ENCODE measurements at places on chromosomes 4 and X.

DNA sequence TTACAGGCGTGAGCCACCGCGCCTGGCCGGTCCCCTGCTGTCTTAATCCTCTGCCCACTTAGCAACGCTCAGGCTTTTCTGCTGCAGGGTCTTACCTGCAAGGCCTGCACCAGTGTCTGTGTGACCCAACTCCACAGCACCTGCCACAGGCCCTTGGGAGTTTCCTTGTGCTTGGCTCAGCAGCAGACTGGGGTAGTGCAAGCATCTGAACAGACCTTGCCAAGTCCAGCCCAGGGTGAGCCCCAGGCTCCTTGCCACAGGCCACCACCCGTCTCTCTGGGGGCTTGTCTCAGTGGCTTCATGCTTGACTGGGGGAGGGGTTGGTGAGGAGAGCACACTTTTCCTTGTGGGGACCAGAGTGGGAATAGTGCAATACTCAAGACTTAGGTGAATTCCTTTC, 87.0 kb downstream of the FAM193A start:
- no peak for DNase-seq

DNA sequence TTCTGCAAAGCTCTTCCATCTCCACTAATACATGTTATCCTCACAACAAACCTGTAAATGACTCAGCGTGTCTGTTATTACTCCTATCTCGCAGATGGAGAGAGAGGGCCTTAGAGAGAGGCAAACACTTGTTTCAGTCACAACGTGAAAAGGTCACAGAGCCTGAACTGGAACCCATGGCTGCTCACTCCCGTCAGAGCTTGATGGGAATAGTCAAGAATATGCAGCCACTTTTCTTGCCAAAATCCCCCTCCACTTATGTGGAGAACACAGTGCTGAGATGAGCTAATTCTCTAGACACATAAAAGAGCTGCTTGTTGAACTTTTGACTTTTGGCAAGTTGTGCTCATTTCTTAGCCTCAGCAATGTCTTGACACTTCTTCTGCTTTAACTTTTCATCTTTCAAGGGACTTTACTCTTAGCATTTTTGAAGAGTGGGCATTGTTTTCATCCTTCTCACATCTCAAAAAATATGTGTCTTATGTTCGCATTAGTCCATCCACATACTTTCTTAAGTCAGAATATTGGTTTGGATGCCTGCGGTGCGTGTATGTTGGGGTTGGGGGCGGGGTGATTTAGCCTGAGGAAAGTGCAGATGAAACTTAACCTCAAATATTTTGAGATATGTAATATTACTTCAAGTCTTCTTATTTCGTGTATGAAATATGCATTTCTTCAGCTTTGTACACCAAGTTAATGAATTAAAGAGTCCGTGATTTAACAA, 69.2 kb downstream of the SYNPO2 start:
- no peak for DNase-seq

- no peak for DNase-seq
Observed at GRCh38 chr4:95729596-95729995, 110.3 kb upstream of the PDHA2 start.

DNA sequence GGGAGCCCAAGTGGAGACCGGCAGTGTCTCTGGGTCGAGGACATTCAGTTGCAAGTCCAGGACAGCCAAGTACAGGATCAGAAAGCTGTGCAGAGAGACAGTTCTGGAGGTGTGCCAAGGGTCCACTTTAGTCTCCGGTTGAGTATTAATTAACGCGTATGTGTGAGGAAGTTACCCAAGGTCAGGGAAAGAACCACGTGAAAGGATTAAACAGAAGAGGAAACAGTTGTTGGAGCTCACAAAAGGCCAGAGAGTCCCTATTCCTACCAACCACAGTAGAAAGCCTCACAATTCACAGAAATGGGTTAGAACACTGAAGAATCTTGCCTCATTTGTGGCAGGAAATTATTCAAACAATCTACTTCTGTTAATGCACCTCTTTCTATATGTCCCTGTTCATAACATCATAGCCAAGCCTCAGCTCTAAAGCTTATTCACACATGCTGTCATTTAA, 17.9 kb upstream of the NSUN7 start:
- DNase-seq = peak; percentile 10

DNA sequence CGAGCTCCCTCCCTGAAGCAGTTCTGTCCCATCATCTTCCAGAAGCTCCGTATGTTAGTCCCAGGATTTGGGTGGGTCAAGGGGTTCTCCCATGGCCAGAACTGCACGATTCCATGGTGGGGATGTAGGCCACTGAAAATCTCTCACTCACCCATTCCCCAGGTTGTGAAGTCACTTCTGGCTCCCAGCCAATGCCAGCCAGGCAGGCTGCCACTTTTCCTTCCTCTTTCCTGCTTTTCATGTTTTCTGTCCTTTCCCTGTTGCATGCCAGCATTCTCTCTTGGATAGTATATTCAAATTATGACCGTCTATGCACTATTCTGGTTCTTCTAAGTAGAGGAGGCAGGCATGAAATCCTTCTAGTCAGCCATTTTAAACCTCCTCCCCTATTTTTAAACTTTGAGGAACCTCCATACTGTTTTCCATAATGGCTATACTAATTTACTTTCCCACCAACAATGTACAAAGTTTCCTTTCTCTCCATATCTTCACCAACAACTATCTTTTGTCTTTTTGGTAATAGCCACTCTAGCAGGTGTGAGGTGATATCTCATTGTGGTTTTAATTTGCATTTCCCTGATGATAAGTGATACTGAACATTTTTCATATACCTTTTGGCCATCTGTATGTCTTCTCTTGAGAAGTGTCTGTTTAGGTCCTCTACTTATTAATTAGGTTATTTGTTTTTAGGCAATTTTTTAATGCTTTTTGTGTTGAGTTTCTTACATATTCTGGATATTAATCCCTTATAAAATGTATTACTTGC, 182.1 kb upstream of the TET2 start:
- DNase-seq = no peak

DNA sequence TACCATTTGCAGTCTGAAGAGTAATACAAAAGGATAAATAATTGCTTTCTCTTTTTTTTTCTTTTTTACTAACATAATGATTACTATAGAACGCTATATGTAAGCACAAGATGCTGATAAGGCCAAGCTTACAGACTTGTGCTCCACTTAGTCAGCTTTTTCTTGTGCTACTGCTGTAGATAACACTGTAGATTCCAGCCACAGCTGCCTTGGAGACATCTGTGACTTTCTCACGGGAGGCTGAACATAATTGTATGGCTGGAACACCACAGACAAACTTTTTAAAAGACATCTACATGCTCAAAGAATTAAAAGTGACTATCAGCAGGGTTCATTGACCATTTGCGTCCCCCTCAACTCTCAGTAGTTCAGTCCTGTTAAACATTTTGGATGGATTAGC, 381.7 kb upstream of the AMOT start:
- DNase-seq = no peak

GRCh38 chrX:33725535-33726210, 406.4 kb downstream of the FAM47A start:
- DNase-seq = no peak

DNA sequence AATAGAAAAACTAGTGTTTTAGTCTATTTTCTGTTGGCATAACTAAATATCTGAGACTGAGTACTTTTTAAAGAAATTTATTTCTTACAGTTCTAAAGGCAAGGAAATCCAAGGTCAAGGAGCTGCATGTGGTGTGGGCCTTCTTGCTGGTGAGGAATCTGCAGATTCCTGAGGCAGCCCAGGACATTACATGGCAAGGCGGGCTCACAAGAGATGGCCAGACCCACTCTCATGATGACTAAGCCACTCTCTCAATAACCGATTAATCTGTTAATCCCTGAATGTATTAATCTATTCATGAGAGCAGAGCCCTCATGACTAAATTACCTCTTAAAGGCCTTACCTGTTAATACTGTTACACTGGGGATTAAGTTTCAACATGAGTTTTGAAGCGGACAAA, 340.8 kb downstream of the GRXCR1 start:
- no peak for DNase-seq

GRCh38 chr4:106370214-106370613, 1.6 kb upstream of the GIMD1 start:
- no peak for DNase-seq

- no peak for DNase-seq
Observed at GRCh38 chr4:2222838-2223237, 19.1 kb downstream of the HAUS3 start.

- peak; percentile 23 for DNase-seq
Observed at GRCh38 chr4:128847082-128847724, 37.7 kb downstream of the JADE1 start.

DNA sequence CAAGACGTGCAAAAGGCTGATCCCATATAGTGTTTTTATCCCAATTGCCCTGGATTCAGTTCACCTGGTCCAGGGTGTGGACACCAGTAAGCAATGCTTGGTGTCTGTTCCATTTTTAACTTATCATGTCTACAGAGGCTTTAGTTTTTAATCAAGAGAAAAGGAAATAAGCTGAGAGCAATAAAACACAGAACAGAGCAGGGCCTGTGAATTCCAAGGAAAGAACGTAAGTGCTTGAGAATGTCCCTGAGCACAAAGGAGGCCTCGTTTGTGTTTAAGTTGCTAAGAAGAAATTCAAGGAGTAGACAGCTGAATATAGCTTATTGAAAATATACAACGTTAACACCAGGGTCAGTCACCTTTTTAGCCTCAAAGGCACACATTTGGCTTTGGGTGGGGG, 191.3 kb downstream of the GPC3 start:
- no peak for DNase-seq

GRCh38 chrX:39480963-39481362, 616.8 kb downstream of the BCOR start:
- DNase-seq = no peak

DNA sequence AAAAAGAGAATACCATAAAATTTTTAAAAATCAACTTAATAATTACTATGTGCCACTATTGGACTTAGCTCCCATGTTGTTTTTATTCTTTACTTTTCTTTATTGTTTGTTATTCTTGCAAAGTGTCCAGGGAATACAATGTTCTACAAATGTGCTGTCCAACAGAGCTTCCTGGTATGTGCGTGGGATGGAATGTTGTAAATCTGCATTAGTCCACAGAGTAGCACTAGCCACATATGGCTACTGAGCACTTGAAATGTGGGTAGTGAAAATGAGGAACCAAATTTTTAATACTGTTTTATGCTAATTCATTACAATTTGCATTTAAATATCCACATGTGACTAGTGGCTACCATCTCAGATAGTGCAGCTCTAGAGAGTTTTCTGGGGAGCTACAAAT, 14.3 kb upstream of the CORIN start:
- no peak for DNase-seq

- no peak for DNase-seq
Observed at GRCh38 chrX:2451501-2452316, 49.1 kb downstream of the DHRSX start.

DNA sequence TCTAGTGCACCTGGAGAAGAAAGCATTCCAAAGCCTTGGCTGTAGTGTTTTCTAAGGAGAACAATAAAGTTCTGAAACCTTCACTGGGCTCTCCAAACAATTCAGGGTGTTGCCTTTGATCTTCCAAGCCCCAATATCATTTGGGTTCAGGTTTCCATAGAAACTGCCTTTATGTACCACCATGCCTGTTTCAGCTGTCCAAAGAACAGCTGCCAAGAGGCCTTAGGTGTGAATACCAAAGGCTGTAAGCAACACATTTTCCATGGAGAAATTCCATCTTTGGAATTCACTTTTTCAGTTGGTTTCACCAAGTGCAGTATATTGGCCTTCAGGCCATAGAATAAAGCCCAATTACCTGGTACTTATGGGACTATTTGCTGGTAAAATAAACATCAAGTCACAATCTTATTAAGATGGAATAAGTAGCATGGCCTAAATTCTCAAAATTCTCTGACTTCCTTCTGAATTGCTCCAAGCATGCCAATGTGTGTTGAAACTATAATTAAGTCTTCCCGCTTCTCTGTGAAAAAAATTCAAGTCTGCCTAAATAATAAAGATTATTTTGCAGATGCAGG, 61.9 kb downstream of the COX18 start:
- no peak for DNase-seq

DNA sequence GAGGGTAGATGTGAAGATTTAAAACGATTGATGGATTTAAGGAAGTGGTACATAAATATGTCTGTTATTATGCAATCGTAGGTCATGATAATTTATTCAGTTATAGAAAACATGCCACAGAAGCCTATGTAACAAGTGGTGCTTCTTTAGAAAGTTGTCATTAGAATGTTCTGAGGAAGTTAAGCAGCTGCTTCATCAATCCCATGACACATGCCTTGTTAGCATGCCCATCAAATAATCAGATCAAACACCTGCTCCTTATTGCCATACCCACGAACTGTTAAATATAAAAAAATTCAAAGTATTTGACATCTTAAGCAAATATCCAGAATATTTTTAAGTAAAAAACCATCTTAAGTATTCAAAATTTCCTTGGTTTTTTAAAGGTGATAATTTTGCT, 76.4 kb upstream of the MYOZ2 start:
- DNase-seq = no peak

DNA sequence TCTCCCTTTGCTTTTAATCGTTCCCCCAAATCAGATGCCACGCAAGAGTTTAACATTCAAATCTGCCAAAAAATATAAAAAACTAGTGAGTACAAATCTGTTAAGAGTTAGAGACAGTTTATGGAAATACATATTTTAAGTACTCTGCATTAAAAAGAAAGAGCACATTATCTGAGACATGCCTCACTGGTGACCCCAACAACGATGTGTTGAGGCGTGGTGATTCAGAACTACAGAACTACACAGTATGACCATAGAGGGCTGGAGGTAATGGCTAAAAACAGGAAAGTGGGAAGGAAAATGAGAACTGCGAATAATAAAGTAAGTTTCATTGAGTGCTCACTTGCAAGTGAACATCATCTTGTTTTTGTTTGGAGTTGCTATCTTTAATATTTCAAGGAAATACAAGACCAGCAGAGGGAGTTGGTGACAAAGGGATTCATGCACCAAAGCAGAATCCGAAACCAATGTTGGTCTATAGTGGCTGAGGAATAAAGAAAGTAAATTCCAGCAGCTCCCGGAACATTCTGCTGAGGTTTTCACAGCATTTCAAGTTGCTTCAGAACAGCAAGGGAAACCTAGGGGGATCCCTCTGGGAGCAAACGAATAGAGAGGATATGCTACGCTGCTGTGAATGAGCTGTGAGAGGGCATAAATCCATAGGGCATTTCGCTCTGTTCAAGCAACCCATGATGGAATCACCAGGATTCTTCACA, 92.2 kb downstream of the DCHS2 start:
- no peak for DNase-seq

GRCh38 chr4:168731006-168731636, 234.3 kb downstream of the PALLD start:
- no peak for DNase-seq
